ENCODE measurements at places on chromosomes 12 and 14.

- DNase-seq, result no peak
Observed at GRCh38 chr14:70257526-70257925, 68.8 kb upstream of the SLC8A3 start.

DNA sequence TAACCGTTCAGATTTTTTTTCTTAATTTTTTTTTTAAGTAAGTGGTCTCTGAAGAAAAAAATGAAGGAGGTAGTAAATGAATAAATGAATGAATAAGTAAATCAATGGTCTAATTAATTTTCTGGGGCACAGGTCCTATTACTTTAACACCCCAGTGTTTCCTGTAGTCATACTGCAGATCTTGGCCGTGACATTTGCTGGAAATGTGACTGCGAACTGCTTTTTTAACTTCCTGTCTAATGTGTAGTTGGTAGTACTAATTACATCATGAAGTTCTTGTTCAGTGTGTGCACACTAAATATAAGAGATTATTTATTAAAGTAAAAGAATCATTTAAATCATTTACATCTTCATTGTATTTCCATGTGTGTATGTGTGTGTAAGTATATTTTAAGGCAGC lies 45.4 kb downstream of the AEBP2 start:
- DNase-seq, result no peak

DNA sequence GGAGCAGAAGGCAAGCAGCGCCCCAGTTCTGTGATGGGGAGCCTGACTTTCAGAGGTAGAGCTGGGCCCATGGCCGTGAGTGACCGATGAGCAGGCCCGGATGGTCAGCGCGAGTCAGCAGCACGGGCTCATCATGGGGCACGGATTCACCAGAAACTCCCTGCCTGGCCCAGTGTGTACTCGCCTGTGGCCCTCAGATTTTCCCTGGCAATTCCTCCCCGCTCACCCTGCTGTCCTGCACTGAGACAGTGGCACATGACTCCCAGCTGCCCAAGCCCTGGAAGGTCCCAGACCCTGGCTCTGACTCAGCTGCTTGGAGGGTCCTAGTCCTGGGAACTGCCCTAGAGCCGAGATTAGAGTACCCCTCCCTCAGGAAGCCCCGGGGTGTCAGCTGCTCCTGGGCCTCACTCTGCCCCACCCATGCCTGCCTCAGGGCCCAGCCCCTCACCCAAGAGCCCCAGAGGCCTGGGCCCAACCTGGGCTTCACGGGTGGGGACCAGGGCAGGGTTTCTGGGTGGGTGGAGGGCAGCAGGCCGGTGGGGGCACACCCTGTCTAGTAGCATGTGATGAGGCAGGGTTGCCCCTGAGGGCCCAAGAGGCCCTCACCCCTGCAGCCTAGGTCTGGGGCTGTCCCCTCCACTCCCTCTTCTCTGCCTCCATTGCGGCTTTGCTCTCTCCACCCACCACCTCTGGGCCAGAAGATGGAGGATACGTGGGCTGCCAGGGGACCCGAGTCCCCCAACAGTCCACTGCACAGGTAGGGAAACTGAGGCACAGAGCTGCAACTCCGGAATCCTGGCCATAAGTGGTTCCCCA lies 8.4 kb downstream of the TRMT61A start:
- no peak for DNase-seq

DNA sequence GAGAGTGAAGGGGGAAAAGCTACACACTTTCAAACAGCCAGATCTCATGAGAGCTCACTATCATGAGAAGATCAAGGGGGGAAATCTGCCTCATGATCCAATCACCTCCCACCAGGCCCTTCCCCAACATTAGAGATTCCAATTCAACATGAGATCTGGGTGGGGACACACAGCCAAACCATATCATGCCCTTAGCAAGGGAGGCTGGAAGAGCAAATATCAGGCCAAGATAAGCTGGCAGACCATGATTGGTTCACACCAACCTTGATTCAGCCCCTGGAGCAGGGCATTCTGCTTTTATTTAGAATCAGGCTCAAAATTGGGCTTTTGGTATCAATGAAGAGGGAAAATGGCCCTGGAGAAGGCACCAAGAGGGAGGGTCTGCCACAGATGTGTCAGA lies 137.4 kb downstream of the PRKCH start:
- DNase-seq, result no peak

DNA sequence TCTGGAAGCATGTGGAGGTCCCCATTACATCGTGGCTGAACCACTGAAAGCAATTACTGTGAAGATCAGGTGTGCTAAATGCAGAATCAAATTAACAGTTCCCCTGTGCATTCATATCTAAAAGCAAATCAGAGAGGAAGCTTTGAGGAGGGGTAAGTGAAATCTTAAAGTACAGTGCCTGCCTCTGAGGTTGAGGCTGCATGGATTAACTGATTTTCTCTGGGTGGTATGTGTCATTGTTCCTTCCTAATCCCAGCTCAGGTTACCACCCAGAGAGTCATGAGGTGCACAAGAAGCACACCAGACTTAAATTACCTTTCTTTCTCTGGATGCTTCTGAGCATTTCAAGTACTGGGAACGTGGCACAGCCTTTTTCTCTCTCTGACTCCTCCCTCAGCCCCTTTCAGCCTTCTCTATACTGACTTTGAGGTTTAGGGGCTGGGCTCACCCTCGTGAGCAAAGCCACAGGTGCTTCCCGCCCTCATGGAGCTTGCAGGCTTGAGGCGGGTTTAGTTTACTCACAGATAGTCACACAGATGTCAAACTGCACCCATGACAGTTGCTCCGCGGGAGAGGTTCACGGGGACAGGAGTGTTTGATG lies 237.6 kb upstream of the CRY1 start:
- DNase-seq, result peak; percentile 88

- no peak for DNase-seq
Observed at GRCh38 chr14:93744176-93744575, 44.1 kb downstream of the PRIMA1 start.

DNA sequence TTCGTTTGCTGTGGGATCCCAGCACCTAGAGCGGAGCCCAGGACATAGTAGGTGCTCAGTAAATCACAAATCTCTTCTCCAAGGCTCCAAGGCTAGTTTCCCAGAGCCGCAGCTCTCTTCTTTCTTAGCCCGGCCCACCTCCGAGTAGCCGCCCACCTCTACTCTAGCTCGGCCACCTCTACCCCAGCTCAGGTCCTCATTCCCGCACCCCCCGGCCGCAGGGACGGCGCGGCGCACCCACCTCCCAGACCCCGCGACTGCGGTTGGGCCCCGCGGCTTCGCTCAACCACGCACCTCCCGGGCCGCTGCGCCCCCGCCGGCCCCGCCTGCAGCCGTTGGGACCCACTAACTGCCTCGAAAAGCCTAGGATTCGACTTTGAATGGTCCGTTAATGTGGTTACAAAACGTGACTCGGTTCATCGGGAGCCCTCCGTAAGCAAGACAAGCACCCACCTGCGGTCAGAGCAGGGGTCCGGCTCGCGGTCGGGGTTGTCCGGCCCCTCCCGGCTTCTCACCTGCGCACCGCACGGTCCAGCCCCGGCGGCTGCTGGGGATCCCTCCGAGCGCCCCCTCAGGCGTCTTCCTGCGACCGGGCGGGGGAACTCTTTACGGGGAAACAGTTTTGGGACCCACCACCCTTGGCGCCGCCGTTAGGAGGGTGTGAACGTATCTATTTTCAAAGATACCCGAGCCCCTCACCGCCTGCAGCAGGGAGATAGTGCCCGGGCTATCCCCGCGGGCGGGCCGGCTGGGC lies at the start of gene SLC2A14:
SLC2A14 (minus strand) TSS at position 350 of the 754 bp plus-strand sequence. CDS start 3,035 bp downstream, outside the sequence.
- DNase-seq, result no peak

DNA sequence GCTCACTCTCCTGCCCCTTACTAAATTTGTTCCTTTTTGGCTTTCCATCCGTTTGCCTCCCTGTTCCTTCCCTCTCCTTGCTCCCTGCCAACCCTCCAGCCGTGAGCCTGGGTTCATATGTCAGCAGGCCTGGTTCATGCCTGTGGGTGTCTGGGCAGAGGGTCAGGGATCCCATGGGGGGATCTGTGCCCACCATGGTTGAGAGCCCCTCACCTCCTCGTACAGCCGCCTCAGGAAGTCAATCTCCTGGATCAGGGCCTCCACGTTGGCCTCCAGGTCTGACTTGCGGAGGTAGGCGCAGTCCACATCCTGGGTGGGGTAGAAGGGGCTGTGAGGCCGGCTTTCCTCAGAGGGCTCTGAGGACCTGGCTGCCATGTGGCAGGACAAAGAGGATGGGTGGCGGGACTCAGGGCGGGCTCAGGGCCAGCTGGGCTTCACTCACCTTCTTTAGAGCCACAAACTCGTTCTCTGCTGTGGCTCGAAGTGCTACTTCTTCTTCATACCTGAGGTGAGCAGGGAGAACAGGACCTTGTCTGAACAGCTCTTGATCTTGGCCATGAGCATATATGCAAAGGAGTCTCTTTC lies 3.6 kb downstream of the KRT83 start:
- no peak for DNase-seq

DNA sequence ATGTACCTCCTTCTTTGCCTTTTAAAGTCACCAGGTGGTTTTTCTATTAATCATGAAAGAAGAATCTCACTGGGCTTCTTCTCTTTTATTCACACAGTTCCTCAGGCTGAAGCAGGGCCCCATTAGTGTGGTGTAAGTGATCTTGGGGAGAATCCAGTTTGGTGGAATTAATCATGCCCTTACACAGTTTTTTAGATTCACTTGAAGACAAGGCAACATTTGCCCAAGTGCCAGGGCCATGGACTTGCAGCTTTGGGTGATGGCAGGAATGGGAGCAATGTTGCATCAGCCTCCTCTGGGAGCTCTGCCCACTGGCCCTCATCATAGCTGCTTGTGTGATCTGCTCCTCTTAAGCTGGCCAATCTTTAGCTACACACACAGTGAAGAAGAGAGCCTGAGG lies 33.8 kb downstream of the KCNK10 start:
- DNase-seq, result no peak

GRCh38 chr14:75452324-75452723 lies 24.5 kb downstream of the JDP2 start:
- no peak for DNase-seq

GRCh38 chr14:101174522-101174838 lies 271.0 kb upstream of the RTL1 start:
- no peak for DNase-seq

DNA sequence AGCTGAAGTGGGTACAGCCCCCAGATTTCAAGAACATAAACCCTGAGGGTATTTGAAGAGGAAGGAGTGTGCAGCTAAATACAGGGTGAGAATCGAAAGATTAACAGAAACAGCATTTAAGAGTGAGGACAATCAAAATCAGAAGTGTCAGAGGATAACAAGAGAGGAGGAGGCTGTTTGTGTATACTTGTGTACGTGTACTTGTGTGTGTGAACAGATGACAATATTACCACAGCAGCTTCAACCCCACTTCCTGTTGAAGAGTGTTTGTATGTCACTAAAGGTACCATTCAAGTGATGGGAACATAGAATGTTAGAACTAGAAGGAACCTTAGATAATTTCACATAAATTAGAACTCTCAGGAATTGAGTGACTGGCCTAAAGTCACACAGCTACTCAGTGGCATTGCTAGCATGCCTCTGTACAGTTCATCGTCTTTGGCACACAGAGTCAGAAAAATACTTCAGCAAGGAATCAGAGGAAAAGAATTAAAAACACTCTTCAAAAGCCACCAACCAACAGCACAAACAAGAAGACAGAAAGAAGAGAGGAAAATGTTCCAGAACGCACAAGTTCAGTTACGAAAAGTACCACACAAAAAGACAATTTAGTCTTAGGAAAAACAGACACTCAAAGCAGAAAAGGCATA lies 164.3 kb upstream of the BCL2L14 start:
- DNase-seq, result no peak

DNA sequence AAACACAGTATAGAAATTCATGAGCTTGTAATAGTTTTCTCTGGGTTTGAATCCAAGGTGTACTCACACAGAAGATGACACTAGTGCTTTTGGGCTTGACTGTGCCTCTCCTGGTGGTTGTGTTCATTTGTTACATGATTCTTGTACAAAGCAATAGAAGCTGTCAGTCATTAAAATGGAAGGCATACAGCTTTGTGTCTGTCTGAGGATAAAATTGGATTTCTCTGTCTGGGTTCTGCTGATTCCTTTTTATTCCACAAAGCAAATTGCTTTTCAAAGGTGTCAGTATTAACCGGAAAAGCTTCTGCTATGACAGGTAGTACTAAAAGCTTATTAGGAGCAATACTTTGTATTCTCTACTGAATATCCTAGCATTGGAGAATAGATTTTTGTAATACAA lies 361.2 kb downstream of the SLC6A15 start:
- no peak for DNase-seq
